A549 treated with Hydrocortisone at 1 μM for 4 hours (cell line): ENCODE measurements at places on chromosomes 4 and X. TPM values are rescaled to one million over a fixed set of nuclear protein-coding genes. Genes with fewer than 3 reads are reported as not detected.

HGFAC gene
- total RNA-seq, result 0.08 to 0.35 TPM (median 0.20 TPM) in 5 replicates

VCX gene
- total RNA-seq, result not detected in 5 replicates

SPP1 gene
- 136 to 194 TPM (median 162 TPM) in 5 replicates for total RNA-seq

MAOA gene
- total RNA-seq, result 0.73 to 1.4 TPM (median 0.86 TPM) in 5 replicates

MGAT4D gene
- total RNA-seq, result not detected in 5 replicates

BMX gene
- total RNA-seq, result 0.03 TPM in 1 of 5 replicates, not detected in the others

NDUFA1 gene
- 236 to 273 TPM (median 252 TPM) in 5 replicates for total RNA-seq

STX18 gene
- 17.2 to 26.9 TPM (median 21.9 TPM) in 5 replicates for total RNA-seq

STK26 gene
- total RNA-seq, result 8.3 to 12.9 TPM (median 10.1 TPM) in 5 replicates

CSAG1 gene
- 0.17 to 0.40 TPM (median 0.17 TPM) in 3 of 5 replicates, not detected in the others for total RNA-seq
